ENCODE measurements at places on chromosomes 2 and 18.

- DNase-seq = no peak
These were observed 6.8 kb downstream of the B4GALT6 start for GRCh38 chr18:31677592-31677991.

- DNase-seq = no peak
These were observed 19.9 kb upstream of the TMEM18 start for GRCh38 chr2:696999-697627.

DNA sequence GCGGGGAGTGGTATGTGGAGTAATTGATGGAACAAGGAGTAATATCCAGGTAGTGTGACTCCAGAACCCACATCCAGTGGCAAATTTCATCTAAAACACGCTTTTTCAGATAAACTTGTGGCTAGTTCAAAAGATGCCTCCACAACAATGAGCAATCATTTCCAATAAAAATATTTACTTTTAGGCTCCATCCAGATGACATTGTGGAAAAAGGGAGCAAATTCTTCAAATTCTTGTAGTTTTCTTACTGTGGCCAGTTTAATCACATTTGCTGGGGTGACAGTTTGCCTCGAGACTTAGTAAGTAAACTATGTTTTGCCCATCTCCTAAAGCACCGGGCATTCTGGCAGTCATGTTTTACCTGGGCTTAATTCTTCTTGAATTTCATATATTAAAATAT, 243.6 kb downstream of the IRS1 start:
- no peak for DNase-seq

- DNase-seq = no peak
These were observed 214.6 kb downstream of the TRIB2 start for GRCh38 chr2:12931186-12931844.

DNA sequence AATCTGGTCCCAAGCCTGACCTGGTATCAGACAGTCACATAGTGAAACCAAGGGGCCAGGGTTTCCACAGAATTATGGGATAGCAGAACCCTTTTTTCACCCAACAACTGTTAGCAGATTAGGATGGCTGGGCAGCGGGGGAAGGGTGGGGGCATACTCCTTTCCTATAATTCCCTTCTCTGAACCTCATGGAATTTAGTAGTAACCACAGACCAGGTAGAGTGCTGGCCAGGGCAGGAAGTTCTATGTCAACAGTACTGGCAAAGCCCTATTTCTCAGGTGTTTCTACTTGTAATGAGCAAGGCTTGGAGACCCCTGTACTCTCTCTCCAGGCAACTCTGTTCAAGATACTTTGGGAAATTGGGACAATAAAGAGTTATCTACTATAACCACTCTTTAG, 174.6 kb downstream of the THADA start:
- no peak for DNase-seq

- DNase-seq = no peak
These were observed 46.3 kb downstream of the QPCT start for GRCh38 chr2:37390777-37391176.

- no peak for DNase-seq
These were observed 200.3 kb downstream of the NYAP2 start for GRCh38 chr2:225599856-225600255.

- DNase-seq = no peak
These were observed 72.6 kb upstream of the PID1 start for GRCh38 chr2:229343661-229344060.

DNA sequence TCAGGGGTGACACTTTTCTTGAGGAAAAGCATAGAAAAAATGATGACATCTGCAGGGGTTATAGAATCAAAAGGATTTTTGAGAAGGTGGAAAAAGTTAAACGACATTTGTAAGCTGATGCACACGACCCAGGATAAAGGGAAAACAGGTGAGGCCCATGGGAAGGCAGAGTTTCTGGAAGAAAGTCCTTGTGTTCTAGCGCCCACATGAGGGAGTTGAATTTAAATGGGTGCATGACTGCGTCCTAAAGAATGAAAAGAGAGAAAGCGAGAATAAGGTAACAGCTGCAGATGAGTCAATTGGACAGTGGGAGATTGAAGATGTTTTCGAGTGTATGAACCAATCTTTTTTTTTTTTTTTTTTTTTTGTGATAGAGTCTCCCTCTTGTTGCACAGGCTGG, 158.1 kb downstream of the GALR1 start:
- no peak for DNase-seq

- no peak for DNase-seq
These were observed 2.2 kb downstream of the AQP4 start for GRCh38 chr18:26863122-26863879.

DNA sequence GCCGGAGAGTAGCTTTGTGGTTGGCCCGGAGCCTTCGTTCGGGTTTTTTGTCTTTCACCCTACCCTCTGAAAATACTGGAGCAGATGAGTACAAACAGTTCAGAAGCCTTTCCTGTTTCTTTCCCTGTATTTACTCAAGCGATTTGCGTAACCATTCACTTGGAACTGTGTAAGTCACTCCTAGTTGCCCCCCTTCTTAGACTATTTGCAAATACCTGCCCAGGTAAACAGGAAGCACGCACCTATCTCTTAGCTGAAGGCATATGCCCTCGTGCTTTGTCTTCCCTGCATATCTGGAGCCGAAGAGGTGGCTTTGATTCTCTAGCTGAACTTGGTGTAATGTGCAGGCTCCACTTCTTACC, 1.4 kb downstream of the KCNS3 start:
- DNase-seq = no peak

GRCh38 chr2:186726938-186727337, 33.1 kb downstream of the FAM171B start:
- no peak for DNase-seq

DNA sequence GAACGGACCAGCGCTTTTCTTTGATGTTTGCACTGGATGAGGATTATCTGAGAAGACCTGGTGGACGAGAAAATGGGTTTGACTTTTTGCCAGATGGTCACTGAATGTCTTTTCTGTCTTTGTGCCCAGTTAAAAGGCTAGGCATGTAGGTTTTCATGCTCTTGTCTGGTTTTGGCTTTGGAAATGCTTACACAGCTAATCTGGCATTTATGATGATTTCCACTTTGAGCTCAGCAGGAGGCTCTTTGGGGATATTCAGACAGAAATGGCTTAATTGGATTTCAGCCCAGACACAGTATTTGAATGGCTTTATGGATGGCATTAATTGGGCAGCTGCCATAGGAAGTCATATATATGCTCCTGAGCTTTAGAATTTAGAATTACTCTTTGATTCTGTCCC, 59.6 kb downstream of the NCK2 start:
- DNase-seq = no peak

DNA sequence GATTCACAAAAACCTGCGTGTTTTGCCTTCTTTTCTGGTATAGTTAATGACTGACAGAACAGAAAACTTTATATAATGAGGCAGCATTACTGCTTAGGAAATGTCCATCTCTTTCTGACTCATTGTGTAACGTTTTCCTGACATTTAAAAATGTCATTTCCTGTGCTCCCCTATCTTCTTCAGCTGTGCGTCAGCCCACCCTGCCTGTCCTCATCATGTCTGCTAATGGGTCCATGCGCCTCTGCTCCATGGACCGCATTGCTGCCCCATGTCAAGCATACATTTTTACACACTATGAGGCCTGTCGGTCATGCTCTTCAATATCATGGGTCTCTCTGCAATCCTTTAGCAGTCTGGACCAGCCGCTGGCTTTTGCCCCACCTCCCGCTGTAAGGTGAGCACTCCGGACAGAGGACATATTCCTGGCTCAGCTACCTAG, 234.3 kb downstream of the CDCA7 start:
- DNase-seq = no peak

- no peak for DNase-seq
These were observed 276.5 kb downstream of the DSC3 start for GRCh38 chr18:30766053-30766452.

GRCh38 chr2:167480986-167481309, 592.7 kb downstream of the XIRP2 start:
- no peak for DNase-seq

DNA sequence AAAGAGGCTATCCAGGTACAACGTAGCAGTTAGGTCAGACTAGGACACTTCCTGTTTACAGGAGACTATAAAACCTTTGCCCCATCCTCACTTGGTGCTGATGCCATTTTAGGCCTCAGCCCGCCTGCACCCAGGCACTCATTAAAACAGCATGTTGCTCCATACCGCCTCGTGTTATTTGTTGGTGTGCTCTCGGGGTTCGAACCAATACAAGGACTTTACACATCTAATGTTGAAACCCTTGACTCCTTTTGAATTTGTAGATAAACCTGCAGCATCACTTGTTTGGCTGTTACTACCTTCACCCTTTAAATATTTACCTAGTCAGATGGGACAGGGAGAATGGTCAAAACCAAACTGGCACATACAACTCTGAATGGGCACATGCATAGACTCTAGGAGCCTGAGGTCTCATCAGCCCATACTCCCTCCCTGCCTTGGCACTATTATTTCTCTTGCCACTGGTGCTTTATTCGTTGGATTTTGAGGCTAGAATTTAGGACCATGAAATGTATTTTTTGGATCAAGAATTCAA, 40.9 kb upstream of the CHST9 start:
- DNase-seq = no peak

DNA sequence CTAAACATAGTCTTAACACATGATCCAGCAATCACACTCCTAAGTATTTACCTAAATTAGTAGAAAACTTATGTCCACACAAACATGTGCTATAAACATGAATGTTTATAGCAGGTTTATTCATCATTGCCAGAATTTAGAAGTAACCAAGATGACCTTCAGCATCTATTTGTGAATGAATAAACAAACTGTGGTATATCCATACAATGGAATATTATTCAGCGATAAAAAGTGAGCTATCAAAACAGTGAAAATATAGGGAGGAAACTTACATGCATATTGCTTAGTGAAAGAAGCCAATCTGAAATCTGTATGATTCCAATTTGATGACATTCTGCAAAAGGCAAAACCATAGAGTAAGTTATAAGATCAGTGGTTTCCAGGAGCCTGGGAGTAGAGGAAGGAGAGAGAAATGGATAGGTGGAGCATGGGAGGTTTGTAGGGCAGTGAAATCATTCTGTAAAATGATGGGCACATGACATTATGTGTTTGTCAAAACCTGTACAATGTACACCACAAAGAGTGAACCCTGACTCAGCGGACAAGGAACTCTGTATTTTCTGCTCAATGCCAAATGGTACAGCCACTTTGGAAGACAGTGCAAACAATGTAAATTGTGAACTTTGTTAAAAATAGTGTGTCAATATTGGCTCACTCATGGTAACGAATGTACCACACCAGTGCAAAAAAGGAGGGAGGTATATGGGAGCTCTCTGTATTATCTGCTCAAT, 61.9 kb upstream of the IGFBP2 start:
- DNase-seq = no peak

- no peak for DNase-seq
These were observed 441.8 kb downstream of the CMPK2 start for GRCh38 chr2:6423944-6424343.

DNA sequence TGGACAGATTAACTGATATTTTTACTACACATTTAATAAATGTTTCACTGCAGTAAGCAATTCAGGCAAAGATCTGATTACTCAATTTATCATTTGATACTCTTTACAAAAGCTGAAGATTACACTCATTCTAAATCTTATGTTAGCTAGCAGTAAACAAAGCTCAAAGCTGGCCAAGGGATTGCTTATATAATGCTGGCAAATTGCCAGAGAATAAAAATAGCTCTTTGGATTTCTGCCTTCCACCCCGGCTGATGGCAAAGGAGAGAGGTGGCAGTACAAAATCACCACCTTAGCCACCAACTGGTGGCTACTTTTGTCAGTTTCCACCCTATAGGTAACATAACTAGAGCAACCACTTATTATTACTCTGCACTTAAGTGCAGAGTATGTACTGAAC, 320.5 kb downstream of the FSIP2 start:
- DNase-seq = no peak

GRCh38 chr2:108640731-108641130, 78.6 kb upstream of the RANBP2 start:
- DNase-seq = no peak

GRCh38 chr2:182761903-182762302, 45.8 kb downstream of the DNAJC10 start:
- DNase-seq = no peak

GRCh38 chr2:42361728-42362283, 789 bp upstream of the COX7A2L start:
- DNase-seq = no peak

- DNase-seq = no peak
These were observed 2.7 kb downstream of the RSAD2 start for GRCh38 chr2:6880200-6880733.

DNA sequence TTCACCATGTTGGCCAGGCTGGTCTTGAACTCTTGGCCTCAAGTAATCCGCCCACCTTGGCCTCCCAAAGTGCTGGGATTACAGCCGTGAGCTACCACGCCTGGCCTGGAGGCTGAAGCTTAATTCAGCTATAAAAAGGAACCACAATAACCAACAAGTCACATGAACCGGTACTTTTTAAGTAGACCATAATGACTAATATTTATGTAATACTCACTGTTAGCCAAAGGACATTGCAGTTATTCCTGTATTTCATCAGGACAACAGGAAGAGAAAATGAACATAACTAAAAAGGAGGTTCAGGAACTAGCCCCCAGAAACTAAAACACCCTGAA, 49.0 kb upstream of the TMEM87B start:
- no peak for DNase-seq

DNA sequence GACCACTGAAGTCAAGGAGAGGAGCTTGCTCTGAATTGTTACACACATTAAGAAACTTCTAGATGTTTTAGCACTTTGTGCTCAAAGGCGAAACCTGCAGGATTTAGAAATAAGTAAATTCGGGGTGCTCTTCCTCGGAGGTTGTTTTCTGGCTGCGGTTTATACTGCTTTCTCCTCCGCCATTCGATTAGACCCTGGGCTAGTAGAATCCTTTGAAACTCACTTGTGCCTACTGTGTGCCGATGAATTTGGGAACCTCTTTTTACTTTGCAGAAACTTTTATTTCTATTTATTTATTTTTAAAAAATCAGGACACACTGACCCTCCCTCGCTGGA, 3.5 kb downstream of the MEIS1 start:
- no peak for DNase-seq

- DNase-seq = no peak
These were observed 270.2 kb downstream of the GBX2 start for GRCh38 chr2:235897992-235898391.

DNA sequence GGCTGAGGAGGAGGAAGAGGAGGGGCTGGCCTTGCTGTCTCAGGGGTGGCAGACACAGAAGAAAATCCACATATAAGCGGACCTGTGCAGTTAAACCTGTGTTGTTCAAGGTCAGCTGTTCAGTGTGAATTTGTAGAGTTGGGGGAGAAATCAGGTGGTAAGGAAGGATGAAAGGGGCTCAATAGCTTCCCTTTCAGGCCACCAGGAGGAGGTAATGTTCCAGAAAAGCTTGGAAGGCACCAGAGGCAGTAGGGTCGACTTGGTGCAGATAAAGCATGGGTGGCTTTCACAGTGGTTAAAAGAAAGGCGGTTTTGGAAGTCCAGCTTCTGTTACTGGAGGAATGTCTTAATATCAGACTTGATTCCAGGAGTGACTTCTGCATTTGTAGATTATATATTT, 167.4 kb downstream of the THSD7B start:
- no peak for DNase-seq

GRCh38 chr2:237184192-237184918, 98.7 kb downstream of the COPS8 start:
- DNase-seq = no peak
